ENCODE measurements at places on chromosomes 4 and X.

DNA sequence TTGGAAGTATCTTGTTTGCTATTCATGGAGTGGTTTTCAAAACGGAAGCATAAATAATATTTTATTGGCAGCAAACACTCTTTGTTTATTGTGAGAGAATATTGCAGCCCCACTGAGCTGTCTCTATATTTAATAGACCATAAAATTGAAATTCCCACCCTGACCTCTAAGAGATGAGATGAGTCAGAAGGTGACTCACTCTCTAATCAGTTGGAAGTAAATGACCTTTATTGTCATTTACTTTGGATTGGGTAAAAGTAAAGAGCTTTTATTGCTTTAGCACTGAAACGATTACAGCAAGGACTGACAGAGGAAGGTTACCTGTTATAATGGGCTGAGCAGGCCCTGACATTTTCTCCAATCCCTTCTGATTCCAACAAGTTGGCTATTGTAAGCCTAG lies 55.0 kb downstream of the SYTL5 start:
- DNase-seq = no peak

GRCh38 chr4:3791910-3792542 lies 25.8 kb downstream of the ADRA2C start:
- no peak for DNase-seq

DNA sequence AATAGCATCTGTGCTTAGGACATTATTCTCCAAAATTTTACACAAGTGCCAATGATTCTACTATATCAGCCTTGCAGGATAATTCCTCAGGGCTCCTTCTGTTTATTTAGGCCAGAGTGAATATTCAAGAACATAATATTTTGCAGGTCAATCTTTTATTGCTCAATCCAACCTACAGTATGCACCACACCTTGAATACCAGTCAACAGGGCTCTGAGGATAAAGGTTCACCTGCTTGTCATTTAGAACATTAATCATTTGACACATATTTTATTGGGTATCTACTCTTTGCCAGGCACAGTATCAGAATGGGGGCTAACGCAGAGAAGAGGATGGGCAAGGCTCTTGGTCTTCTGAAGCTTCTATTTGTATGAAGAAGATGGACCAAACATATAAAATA lies 66.2 kb upstream of the SHISA3 start:
- no peak for DNase-seq

- no peak for DNase-seq
Observed at GRCh38 chr4:15690020-15690809, 8.6 kb downstream of the FAM200B start.

- DNase-seq = no peak
Observed at GRCh38 chrX:150163956-150164726, 199.0 kb upstream of the MAMLD1 start.

- no peak for DNase-seq
Observed at GRCh38 chrX:115363372-115363771, 73.9 kb downstream of the LUZP4 start.

- no peak for DNase-seq
Observed at GRCh38 chrX:105299286-105299685, 78.8 kb upstream of the TEX13A start.

GRCh38 chr4:115234405-115235093 lies 121.1 kb upstream of the NDST4 start:
- no peak for DNase-seq

DNA sequence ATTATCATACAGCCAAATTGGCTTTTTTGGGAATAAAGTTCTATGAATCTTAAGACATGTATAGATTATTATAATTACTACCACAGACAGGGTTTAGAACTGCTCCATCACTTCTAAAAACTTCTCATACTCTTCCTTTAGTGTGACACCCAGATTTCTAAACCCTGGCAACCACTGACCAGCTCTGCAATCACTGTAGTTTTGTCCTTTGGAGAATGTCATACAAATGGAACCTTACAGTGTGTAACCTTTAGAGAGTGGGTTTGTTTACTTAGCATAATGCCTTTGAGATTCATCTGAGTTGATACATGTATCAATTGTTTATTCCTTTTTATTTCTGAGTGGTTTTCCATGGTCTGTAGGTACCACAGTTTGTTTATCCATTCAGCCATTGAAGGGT lies 95.0 kb downstream of the TMEM164 start:
- DNase-seq = no peak

- DNase-seq = no peak
Observed at GRCh38 chrX:100085846-100086245, 324.2 kb downstream of the PCDH19 start.

- DNase-seq = no peak
Observed at GRCh38 chr4:2805712-2806389, 13.0 kb downstream of the SH3BP2 start.

DNA sequence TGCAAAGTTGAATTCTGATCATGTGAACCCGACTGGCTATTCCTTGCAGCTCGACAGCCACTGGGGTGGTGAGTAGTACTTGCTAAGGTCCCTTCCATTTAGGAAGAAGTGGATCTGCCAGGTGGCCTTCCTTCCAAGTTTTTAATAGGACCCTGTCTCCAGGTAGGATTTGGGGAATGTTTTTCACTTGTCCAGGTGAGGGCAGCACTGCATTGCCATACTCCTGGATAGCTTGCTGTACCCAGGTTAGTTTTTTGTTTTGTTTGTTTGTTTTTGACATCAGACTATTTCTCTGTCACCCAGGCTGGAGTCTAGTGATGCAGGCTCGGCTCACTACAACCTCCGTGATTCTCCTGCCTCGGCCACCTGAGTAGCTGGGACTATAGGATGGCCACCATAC lies 29.8 kb downstream of the SAGE1 start:
- DNase-seq = no peak

GRCh38 chr4:152038238-152038637 lies 277.4 kb upstream of the GATB start:
- no peak for DNase-seq

GRCh38 chrX:107451731-107452130 lies 2.3 kb downstream of the FRMPD3 start:
- DNase-seq = no peak

DNA sequence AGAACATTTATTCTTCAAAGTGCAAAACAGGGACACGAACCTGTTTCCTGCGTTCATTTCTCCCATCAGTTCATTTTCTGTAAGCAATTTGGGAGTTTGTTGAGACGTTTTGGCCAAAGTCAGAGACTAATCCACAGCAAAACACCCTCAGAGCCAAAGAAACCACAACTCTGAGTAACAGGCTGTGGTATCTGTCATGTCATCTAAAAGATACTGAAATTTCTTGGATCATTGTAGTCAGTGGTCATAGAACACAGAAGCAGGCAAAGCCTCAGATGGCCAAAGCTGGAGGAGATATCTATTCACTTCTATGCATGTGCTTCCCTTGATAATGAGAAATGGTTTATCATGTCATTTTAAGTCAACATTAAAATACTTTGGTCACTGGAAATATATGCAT lies 485.6 kb upstream of the GALNT7 start:
- DNase-seq = no peak

DNA sequence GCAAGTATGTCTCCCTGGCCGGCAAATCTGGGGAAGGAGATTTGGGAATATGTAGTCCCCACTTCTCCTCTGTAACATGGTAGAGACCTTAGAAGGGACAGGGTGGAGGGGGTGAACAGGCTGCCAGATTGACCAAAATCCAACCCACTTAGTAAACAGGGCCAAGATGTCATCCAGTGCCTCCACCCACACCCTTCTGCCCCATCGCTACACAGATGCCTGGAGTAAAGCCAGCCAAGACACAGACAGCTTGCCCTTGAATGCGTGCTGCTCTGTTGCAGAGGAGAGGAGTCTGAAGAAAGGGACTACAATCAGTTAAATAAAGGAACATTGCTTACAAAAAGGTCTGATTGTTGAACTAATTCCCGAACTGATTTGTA lies 160.1 kb upstream of the LDB2 start:
- DNase-seq = no peak

- DNase-seq = no peak
Observed at GRCh38 chr4:127985989-127986388, 20.8 kb downstream of the ABHD18 start.

DNA sequence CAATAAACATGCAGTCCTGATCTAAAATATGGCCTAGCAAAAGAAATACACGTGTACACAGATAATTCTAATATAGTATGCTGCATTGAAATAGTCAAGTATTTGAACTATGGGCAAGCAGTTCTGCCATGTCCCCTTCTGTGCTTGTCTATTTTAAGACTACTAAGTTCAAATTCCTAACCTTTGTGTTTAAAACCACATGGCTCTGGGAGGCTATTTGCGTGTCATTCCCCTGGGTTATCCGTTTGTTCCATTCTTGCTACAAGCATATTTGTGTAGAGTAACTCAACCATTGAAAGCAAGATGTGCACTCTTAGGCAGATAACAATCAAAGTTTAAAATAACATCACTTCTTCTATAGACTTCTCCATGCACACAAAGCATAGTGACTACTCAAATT lies 25.4 kb upstream of the TBC1D1 start:
- no peak for DNase-seq

GRCh38 chrX:2538031-2538757 lies 37.4 kb upstream of the DHRSX start:
- no peak for DNase-seq

DNA sequence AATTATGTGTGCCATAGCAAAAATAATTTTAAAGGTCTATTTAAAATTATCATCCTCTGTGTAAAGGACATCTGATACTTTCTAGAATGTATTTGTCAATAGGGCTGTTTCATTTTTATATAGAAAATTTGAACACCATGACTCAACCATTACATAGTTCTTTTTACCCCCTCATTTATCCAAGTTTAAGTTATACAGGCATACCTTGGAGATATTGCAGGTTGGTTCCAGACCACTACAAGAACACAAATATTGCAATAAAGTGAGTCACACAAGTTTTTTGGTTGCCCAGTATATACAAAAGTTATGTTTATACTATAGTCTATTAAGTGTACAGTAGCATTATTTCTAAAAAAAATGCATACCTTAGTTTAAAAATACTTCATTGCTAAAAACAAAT lies 130.4 kb downstream of the MSL3 start:
- DNase-seq = no peak

GRCh38 chrX:139299309-139299708 lies 231.2 kb upstream of the F9 start:
- no peak for DNase-seq

GRCh38 chr4:8242782-8243560 lies 26.6 kb upstream of the HTRA3 start:
- DNase-seq = no peak

GRCh38 chr4:2515830-2516550 lies 20.5 kb upstream of the FAM193A start:
- DNase-seq = no peak

- no peak for DNase-seq
Observed at GRCh38 chr4:148067301-148067916, 335.5 kb downstream of the ARHGAP10 start.

DNA sequence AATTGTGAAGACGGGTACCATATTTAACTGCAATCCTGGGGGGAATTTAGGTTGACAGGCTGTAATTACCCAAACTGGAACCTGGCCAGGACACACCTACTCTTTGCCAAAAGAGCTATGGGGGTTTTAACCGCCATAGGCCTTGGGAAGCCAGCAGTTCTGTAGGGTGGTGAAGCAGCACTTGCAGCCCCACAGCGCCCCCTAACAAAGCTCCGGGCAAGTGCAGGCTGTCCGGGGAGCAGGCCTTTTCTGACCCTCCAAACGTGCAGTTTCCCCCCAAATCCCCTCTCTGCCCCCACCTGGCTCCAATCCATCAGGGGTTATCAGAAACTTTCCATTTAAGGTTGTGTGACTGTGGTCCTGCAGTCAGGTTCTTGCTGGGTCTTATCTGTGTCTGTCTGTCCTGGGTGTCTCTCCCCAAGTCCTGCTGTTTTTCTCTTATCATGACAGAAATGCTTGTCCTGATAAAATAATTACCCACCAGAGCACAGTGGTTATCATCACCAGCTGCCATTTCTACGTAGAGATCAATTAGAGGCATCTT lies 350.9 kb downstream of the MID1IP1 start:
- DNase-seq = no peak

DNA sequence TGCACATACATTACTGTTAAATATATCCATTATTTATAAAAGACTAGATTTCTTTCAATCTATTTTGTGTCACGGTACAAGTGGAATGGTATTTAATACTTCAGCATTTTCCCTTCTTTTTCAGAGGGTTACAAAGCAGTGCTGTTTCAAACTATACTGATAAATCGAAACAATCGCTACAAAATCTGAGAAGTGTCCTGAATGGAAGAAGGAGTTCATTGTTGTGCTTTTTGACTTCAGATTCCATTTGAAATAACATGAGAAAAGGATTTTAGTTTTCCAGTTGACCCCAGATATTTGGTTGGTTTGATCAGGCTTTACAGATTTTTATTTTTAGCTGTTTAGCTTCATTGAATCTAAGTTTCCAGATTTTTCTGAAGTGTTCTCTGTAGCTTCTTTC lies 292.1 kb upstream of the ANKRD50 start:
- no peak for DNase-seq

- no peak for DNase-seq
Observed at GRCh38 chrX:125306335-125306866, 13.3 kb upstream of the TEX13C start.

GRCh38 chr4:85681921-85682320 lies 207.0 kb downstream of the ARHGAP24 start:
- DNase-seq = no peak

Data from NCI-H187 (cell line).